Camera-type eye (tissue), 1 donor: ENCODE measurements at places on chromosomes 7 and 10. TPM values are rescaled to one million over a fixed set of nuclear protein-coding genes. Genes with fewer than 3 reads are reported as not detected.

PDSS1 gene
- total RNA-seq, result 10.6 TPM

TRIM50 gene
- not detected for total RNA-seq

SGCE gene
- 128 TPM for total RNA-seq

PRLHR gene
- not detected for total RNA-seq

MRPL43 gene
- total RNA-seq, result 50.3 TPM

SLIT1 gene
- total RNA-seq, result 8.2 TPM

SLC26A5 gene
- 0.71 TPM for total RNA-seq
